SJSA1 (cell line): ENCODE measurements at places on chromosomes 4 and X.

DNA sequence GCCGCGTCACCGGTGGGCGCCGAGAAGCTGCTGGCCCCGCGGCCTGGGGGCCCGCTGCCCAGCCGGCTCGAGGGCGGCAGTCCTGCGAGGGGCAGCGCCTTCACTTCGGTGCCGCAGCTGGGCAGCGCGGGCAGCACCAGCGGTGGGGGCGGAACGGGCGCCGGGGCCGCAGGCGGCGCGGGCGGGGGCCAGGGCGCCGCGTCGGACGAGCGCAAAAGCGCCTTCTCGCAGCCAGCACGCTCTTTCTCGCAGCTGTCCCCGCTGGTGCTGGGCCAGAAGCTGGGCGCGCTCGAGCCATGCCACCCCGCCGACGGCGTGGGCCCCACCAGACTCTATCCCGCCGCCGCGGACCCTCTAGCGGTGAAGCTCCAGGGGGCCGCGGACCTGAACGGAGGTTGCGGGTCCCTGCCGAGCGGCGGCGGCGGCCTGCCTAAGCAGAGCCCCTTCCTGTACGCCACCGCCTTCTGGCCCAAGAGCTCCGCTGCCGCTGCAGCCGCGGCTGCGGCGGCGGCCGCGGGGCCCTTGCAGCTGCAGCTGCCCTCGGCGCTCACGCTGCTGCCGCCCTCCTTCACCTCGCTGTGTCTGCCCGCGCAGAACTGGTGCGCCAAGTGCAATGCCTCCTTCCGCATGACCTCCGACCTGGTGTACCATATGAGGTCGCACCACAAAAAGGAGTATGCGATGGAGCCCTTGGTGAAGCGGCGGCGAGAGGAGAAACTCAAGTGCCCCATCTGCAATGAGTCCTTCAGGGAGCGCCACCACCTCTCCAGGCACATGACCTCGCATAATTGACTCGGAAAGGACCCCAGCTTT, 5.6 kb downstream of the PRDM8 start:
- peaks cover 7% of the 10 kb centered on the region for H3K36me3 ChIP-seq
- DNase-seq = peak; percentile 77
- H3K27me3 ChIP-seq = no peaks in the 10 kb centered on the region

- no peak overlapping the region for H3K27ac ChIP-seq
- no peaks in the 10 kb centered on the region; the same call in 1 of the 2 replicates for H3K27me3 ChIP-seq
- no peaks in the 10 kb centered on the region for H3K36me3 ChIP-seq
- no peak overlapping the region for H3K4me3 ChIP-seq
- H3K4me1 ChIP-seq = no peaks in the 10 kb centered on the region
These were observed 1433.8 kb upstream of the TENM3 start for GRCh38 chr4:180809439-180809838.

DNA sequence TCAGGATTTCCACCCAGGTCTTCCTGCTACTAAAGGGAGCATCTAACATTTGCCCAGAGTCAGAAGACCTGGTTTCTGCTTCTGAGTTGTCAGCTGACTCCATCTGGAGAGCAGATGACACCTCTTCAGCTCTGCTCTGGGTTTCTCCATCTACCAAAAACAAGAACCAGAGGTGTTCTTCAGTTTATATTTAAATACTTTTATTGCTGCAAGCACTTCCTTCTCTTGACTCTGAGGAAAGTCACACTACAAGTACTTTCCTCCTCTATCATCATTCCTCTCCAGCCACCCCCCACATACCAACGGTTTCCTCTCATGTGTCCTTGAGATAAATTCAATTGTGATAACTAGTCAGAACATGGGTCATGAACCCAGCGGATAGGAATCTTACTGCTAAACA, 88.4 kb downstream of the PPP3CA start:
- no peaks in the 10 kb centered on the region for H3K4me1 ChIP-seq
- H3K27ac ChIP-seq = no peak overlapping the region
- H3K36me3 ChIP-seq = no peaks in the 10 kb centered on the region
- H3K4me3 ChIP-seq = no peak overlapping the region
- no peak for DNase-seq
- H3K27me3 ChIP-seq = no peaks in the 10 kb centered on the region

DNA sequence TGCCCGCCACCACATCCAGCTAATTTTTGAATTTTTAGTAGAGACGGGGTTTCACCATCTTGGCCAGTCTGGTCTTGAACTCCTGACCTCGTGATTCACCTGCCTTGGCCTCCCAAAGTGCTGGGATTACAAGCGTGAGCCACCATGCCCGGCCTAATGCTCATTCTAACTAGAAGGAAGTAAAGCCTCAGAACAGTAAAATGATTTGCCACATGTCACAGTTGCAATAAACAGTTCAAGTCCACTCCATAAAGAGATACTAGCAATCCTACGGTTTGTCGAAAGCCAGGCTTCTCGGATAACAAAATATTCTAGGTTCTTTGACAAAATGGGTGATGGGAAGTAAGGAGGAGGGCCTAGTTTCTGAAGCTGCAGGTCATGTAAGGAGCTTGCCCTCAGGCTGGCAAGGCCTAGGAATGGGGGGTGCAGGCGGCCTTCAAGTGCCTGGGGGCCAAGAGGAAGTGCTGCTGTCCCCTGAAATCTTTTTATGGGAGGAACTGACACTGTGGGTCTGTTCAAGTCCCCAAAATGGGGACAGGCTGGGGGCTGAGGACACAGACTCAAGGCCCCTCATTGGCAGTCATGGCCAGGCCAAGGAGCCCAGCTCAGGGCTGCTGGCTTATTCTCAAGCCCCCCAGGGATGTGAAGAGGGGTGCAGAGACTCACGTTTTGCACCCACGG, 31.8 kb upstream of the ACSL1 start:
- no peaks in the 10 kb centered on the region for H3K27me3 ChIP-seq
- H3K27ac ChIP-seq = no peak overlapping the region
- no peaks in the 10 kb centered on the region for H3K4me1 ChIP-seq
- DNase-seq = no peak

GRCh38 chr4:14627038-14627437, 375.2 kb upstream of the CPEB2 start:
- no peak overlapping the region for H3K27ac ChIP-seq
- H3K36me3 ChIP-seq = no peaks in the 10 kb centered on the region
- no peaks in the 10 kb centered on the region for H3K4me1 ChIP-seq

DNA sequence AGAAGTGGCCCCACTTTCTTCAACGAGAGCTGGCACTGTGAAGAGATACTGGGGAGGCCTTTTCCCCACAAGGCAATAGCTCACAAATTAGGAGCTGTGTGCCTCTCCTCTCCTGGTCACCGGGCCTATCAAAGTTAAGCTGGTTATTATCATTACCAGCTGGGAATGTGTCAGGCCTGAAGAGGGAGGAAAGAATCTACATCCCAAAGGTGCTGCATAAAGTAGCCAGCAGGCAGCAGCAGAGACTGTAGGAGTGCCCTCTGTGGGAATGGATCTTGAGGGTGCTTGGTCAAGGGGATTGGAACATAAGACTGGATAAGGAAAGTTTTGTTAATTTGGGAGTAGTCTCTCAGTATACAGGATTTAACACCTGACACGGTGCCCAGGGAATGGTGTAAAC, 9.1 kb upstream of the TMPRSS11D start:
- no peak overlapping the region for H3K27ac ChIP-seq
- no peak for DNase-seq
- no peaks in the 10 kb centered on the region for H3K4me1 ChIP-seq

GRCh38 chr4:55675196-55675793, 39.2 kb upstream of the NMU start:
- no peaks in the 10 kb centered on the region for H3K36me3 ChIP-seq
- no peaks in the 10 kb centered on the region for H3K4me1 ChIP-seq
- H3K4me3 ChIP-seq = no peak overlapping the region

DNA sequence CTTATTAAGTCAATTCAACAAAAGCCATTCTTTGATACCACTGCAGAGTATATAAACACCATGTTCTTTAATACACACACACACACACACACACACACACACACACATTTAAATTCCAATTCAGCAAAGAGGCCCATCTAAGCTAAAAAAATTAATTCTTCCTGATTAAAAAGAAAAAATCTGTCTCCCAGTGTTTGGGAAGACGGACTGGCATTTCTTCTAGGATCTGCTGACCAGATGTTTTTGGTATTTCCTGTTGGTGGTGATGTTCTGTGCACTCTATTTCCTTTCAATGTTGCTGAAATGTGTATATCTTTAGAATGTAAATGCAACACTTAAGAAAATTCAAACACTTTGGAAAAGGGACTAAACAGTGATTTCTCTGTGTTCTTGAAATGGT, 243.8 kb downstream of the THOC2 start:
- H3K27me3 ChIP-seq = no peaks in the 10 kb centered on the region
- no peak overlapping the region for H3K27ac ChIP-seq
- no peak overlapping the region for H3K4me3 ChIP-seq
- H3K4me1 ChIP-seq = no peaks in the 10 kb centered on the region
- H3K36me3 ChIP-seq = no peaks in the 10 kb centered on the region

GRCh38 chr4:113823291-113823659, 61.7 kb upstream of the CAMK2D start:
- no peak overlapping the region for H3K4me3 ChIP-seq
- H3K27ac ChIP-seq = no peak overlapping the region
- no peak for DNase-seq
- no peaks in the 10 kb centered on the region for H3K27me3 ChIP-seq

- no peak overlapping the region for H3K27ac ChIP-seq
- DNase-seq = no peak
- H3K36me3 ChIP-seq = no peaks in the 10 kb centered on the region
- no peaks in the 10 kb centered on the region for H3K27me3 ChIP-seq
- H3K4me3 ChIP-seq = no peak overlapping the region
These were observed 219.2 kb upstream of the FAT1 start for GRCh38 chr4:186942758-186943377.

GRCh38 chr4:25060241-25060962, 29.7 kb upstream of the LGI2 start:
- no peak overlapping the region for H3K4me3 ChIP-seq
- DNase-seq = no peak
- no peaks in the 10 kb centered on the region for H3K27me3 ChIP-seq
- H3K4me1 ChIP-seq = no peaks in the 10 kb centered on the region

DNA sequence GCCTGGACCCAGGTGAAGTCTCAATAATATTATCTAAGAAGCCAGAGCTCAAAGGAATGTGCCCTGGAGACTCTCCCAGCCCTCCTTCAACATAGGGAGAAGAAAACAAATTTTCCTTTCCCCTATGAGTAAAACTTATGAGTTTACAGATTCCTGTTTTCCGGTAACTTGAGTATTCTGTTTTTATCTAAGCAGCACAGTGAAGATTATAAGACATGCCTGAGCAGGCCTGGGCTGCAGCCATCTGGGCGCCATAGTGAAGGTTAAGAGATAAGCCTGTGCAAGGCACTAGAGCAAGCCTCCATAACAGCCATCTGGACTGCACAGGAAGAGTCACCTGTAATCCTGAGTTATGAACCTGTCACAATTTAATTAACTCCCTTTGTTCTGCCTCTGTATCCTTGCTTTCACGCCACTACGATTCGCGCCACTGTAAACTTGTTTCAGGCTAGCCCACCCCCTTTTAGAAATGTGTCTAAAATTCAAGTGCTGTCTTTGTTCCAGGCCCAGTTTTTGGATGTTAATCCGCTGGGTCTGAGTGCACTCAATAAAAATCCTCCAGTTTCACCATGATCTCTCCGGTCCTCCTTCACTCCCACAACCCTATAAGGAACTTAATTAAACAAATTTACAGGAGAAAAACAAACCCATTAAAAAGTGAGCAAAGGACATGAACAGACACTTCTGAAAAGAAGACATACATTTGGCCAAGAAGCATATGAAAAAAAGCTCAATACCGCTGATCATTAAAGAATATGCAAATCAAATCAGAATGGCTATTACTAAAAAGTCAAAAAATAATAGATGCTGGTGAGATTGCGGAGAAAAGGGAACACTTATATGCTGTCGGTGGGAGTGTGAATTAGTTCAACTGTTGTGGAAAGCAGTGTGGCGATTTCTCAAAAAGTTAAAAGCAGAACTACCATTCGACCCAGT, 189.5 kb downstream of the APBB2 start:
- no peaks in the 10 kb centered on the region for H3K27me3 ChIP-seq
- H3K4me1 ChIP-seq = no peaks in the 10 kb centered on the region
- no peak for DNase-seq
- H3K36me3 ChIP-seq = no peaks in the 10 kb centered on the region

- H3K4me1 ChIP-seq = no peaks in the 10 kb centered on the region; the same call in 1 of the 2 replicates
- H3K4me3 ChIP-seq = no peak overlapping the region
- H3K36me3 ChIP-seq = no peaks in the 10 kb centered on the region
- no peak for DNase-seq
These were observed 160.1 kb upstream of the GYPA start for GRCh38 chr4:144300616-144301015.

- H3K4me1 ChIP-seq = peaks cover 14% of the 10 kb centered on the region
- DNase-seq = peak; percentile 70
- no peaks in the 10 kb centered on the region for H3K27me3 ChIP-seq
- no peaks in the 10 kb centered on the region for H3K36me3 ChIP-seq
These were observed 8.3 kb upstream of the DAPP1 start for GRCh38 chr4:99808260-99808857.

DNA sequence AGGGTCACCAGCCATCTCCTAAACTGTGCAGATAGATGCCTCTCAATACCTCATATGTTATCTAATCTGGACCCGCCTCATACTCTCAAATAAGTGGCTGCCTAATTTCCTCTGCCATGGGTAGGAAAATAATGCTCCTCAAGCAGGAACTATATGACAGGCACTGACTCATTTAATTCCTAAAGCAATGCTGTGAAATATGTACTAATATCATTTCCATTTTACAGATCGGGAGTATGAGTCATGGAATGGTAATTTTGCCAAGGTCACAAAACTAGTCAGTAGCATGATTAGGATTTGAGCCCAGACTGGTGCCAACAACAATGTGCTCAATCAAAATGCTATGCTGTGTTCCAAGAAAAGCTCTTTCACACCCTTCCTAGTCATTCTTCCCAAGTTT, 3.0 kb upstream of the NXT2 start:
- H3K27me3 ChIP-seq = no peaks in the 10 kb centered on the region
- no peak for DNase-seq
- no peaks in the 10 kb centered on the region for H3K36me3 ChIP-seq
- H3K4me1 ChIP-seq = peaks cover 4% of the 10 kb centered on the region; the same call in 1 of the 2 replicates
- no peak overlapping the region for H3K4me3 ChIP-seq

DNA sequence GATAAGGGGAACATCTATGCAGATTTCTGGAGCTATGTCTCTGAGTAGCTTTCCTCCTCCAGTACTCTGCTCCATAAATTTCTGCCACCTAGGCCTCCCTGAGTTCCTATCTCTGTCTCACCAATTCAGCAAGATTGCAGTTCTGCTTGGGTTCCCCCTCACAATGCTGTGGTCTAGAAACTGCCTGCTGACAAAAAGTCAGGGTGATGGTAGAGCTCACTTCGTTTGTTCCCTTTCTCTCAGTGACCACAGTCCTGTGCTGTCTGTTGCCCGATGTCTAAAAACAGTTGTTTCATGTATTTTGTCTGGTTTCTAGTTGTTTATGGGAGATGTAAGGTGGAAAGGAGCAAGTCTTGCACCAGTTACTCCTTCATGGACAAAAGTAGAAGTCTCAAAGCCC, 41.1 kb downstream of the AMMECR1 start:
- H3K27me3 ChIP-seq = no peaks in the 10 kb centered on the region
- no peak overlapping the region for H3K4me3 ChIP-seq
- DNase-seq = no peak

DNA sequence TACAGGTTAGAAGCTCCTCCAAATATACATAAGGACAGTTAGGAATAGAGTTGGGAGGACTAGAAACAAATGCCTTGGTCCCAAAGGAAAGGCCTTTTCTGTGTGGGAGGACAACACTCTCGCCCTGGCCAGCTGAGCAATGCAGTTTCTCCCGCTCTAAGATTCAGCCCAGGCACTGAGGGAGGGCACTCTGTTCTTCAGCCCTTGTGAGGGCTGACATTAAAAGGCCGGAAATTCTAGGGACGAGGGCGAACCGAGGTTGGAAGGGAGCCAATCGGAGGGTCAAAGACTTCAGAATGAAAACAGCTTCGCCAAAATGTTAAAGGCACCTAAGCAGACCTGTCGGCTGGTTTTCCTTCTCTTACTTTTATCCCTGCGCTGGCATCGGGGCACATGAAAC, 2.9 kb upstream of the PTCHD1 start:
- H3K4me3 ChIP-seq = no peak overlapping the region
- peaks cover 8% of the 10 kb centered on the region for H3K27me3 ChIP-seq
- H3K36me3 ChIP-seq = no peaks in the 10 kb centered on the region
- H3K27ac ChIP-seq = no peak overlapping the region
- no peaks in the 10 kb centered on the region for H3K4me1 ChIP-seq
